ENCODE measurements at places on chromosomes 7 and 10.

- DNase-seq, result no peak
Measured at GRCh38 chr10:103125323-103126267, 67.5 kb downstream of the NT5C2 start.

- no peak for DNase-seq
Measured at GRCh38 chr10:17744341-17744861, 7.6 kb upstream of the TMEM236 start.

DNA sequence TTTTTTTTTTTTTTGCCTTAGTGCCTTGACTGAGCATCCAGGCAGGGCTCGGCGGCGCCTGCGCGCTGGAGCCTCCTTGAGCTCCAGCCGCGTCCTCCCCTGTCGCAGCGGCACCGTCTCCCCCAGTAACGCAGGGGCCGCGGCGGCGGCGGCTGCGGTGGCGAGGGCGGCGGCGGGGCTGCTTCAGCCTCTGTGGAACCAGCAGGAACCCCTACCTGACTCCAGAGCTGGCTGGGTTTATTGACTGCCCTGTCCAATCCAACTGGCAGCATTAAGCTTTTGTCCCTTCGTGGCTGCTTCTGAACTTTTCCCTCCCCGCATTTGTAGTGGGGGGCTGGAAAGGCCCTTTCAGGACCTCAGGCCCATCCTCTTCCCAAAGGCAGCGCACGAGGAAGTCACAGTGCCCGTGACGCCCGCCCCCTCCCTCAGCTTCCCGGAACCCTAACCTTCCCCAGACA lies at the start of gene GPR85:
Gene GPR85, minus strand, starts transcription at position 397 of the 458 bp plus-strand sequence. CDS start 2,106 bp downstream, outside the sequence.
- DNase-seq, result peak; percentile 77

DNA sequence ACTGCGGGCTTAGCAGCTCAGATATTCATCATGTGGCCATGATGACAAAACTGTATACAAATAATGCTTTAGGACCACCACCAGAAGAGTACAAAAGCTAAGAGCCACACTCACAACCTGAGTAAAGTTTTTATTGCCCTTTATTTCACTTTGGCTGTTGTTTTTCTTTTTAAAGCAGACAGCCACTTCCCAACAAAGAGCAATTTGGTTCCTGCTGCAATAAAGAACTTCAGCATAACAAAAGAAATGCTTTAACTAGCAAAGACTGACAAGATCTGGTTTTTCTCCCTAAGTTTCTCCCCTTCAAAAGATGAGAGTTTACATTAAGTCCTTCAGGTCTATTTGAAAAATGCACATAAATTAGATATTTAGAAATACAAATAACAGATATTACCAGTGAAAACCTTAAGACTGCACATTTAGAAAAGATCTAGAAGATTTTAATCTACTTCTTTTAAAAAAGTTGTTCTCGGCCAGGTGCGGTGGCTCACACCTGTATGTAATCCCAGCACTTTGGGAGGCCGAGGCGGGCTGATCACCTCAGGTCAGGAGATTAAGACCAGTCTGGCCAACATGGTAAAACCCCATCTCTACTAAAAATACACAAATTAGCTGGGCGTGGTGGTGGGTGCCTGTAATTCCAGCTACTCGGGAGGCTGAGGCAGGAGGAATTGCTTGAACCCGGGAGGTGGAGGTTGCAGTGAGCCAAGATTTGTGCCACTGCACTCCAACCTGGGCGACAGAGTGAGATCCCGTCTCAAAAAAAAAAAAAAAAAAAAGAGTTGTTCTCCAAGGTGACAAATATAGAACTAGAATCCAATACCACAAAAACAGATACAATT lies 59.4 kb downstream of the WAPL start:
- no peak for DNase-seq

DNA sequence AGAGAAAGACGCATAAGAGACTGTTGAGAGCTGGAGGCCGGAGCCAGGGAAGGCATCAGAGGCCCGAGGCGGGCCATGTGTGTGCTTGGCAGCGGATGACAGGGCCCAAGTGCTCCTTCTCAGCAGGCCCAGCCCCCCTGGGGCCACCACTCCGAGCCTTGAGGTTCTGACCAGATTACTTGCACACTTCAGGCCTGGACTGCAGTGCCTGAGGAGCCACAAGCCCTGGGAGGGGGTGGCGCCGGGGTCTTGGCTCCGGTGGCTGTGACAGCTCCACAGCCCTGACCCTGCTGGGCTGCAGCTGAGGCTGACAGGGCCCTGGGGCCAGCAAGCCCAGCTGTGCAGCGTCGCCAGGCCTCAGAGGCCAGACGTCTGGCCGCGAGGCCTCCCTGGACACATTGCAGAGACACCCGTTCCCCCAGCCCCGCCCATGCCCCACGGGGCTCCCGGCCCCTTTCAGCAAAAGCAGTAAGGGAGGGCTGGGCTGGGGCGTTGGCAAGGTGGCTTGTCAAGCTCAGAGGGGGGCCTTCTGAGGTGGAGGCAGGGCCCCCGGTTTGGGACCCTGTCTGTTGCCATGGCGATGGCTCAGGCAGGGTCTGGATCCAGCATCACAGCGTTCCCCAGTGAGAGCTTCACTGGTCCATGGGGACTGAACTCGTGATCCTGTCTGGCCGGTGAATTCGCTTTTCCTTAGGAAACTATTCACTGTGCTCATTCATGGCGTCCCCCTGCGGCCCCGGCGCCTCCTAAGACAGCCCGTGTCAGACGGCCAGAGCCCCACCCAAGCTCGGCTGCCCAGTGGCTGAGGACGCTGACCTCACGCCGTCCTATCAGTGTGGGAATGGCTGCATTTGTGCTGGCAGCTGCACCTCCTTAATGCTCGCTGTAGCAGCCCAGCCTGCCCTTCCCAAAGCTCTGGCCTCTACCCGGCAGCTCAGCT lies 5.7 kb downstream of the ELN start:
- DNase-seq, result no peak

DNA sequence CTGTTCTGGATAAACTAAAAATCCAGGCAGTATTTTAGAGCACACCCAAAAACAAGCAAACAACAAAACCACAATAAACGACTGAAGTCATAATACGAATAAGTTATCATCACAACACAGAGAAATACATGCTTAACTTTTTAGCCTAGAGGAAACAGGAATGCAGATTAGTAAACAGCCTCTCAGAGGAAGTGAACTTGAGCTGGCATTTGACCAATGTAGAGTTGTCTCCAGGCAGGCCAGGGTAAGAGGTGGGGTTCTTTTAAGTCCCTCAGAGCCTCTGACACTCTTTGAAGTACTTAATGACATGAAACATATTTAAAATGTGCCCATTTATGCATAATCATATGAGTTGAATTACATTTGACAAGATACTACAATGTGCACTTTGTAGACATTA lies 43.3 kb upstream of the PLXDC2 start:
- DNase-seq, result no peak

GRCh38 chr7:139094596-139094995 lies 14.9 kb downstream of the ZC3HAV1 start:
- DNase-seq, result no peak

- peak; percentile 6 for DNase-seq
Measured at GRCh38 chr10:85614566-85614965, 752.0 kb downstream of the GRID1 start.

DNA sequence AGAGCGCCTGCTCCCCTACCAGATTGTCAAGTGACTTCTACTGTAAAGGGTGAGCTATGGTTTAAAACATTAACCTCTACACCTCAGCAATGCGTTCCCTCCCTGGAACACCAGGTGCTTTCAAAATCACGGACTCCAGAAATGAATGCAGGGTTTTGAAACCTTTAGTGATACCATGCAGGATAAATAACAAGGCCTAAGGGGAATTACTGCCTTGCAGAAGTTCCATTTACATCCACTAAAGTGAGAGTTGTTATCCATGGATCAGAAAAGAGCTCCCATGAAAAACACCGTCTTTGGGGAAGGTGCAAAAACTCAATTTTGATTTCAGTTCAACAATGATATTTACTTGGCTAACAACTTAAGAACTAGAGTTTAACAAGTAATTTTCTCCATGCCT lies 4.0 kb downstream of the FZD8 start:
- DNase-seq, result no peak

DNA sequence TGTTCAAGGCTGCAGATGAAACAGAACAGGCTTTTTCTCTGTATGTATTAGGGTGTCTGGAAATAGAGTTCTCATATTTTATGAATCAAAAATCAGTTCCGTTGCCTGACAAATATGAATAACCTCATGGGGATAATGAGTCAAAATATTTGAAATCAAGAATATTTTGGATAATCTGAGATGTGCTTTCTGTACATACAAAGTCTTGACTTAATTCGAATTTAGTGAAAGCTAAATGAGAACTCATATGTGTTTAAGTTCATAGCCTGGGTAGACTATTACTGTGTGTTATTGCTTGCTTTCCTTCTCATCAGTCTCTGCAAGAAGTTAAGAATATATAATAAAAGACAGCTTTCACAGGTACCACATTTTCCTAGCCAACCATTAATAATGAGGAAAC lies 689.0 kb downstream of the REEP3 start:
- DNase-seq, result no peak

DNA sequence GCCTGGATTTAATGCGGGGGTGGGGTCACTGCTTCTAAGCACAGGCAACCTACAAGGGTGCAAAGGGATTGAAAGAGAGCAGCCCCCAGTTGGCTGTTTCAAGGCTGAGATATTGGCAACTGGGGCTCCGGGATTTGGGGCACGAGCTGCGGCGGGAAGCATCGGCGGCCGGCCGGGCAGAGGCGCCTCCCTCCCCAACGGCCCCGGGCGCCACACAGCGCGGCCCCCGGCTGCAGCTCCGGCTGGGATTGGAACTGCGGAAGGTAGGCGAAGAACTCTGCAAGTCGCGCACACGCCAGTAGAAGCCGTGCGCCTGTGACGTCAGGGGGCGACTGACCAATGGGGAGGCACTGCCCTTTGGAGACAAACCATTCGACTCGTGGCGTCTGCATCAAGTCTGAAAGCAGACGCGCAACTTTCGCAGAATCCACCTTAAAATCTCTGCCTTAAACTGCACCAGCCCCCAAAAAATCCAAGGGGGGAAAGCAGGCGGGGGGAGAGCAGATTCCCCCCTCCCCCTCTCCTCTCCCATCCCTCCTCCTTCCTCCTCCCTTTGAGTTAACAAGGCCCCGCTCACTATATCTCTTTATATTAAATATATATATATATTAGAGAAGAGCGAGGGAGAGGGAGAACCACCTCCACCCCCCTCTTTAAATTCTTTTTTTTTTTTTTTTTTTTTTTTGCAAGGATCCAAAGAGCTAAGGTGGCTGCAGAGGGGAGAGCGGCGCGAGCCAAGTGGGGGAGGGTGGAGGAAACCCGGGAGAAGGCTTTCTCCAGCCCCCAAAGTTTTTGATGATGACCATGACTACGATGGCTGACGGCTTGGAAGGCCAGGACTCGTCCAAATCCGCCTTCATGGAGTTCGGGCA lies at the start of gene DLX6:
Gene DLX6, plus strand, starts transcription at position 371 of the 872 bp plus-strand sequence. Its CDS starts 425 bp downstream, at position 796.
- DNase-seq, result peak; percentile 83

- no peak for DNase-seq
Measured at GRCh38 chr7:33789871-33790630, 115.3 kb upstream of the BMPER start.

DNA sequence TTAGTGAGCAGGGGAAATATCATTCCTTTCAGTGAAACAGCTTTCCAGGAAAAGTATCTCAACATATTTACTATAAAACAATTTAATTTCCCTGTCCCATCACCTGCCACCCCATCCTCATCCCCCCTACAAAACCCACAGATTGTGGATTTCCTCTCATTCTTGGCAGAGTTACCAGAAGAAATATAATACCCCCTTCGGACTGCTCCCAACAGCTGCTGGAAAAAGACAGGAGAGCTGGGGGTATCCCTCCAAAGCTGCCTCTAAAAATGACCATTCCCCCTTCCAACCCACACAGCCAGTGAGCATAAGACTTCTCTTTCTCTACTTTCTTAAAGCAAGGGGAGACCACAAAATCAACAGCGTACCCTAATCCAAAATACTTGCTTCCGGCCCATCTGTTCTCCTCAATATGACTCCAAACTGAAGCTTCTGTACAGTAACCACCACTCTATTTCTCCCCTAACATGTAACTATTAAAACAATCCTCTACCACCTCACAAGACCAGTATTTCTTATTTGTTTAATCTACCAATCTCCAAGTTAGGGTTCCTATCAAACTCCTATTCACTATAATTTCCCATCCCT lies 7.8 kb downstream of the FBXW4 start:
- no peak for DNase-seq

GRCh38 chr10:71857934-71858890 lies 7.2 kb upstream of the PSAP start:
- DNase-seq, result no peak

GRCh38 chr7:106243893-106244292 lies 40.9 kb downstream of the NAMPT start:
- DNase-seq, result no peak

GRCh38 chr10:124621637-124622036 lies 122.5 kb downstream of the FAM53B start:
- no peak for DNase-seq

DNA sequence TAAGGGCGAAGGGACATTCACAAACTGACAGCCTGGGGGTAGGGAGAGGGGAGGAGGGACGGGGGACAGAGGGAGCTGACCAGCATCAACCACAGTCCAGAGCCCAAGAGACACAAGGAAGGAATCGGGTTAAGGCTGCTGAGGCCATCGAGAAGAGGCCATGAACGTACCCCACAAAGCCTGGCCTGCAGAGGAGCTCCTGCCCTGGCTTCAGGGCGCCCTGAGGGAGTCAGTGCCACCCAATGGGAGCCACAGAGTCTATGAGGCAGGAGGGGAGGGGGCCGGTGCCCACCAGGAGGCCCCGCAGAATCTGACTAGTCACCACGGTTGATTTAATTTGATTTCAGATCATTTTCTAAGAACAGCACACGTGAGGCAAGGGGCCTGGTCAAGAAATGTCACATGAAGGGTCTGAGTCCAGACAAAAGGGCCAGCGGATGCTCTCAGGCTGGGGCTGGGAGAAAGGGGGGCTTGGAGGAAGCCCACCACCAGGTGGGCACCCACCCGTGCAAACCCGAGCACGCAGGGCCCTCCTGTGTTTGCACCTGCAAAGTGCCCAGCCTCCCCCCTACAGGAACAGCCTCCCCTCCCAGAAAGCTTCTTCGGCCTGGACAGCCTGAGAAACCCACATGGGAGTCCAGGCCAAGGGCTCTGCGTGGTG lies 40.4 kb downstream of the CAMK2B start:
- DNase-seq, result peak; percentile 21

Data from right forelimb (tissue), 1 donor.